ENCODE measurements at places on chromosomes 11 and 22. TPM values are rescaled to one million over a fixed set of nuclear protein-coding genes. Genes with fewer than 3 reads are reported as not detected.

DNA sequence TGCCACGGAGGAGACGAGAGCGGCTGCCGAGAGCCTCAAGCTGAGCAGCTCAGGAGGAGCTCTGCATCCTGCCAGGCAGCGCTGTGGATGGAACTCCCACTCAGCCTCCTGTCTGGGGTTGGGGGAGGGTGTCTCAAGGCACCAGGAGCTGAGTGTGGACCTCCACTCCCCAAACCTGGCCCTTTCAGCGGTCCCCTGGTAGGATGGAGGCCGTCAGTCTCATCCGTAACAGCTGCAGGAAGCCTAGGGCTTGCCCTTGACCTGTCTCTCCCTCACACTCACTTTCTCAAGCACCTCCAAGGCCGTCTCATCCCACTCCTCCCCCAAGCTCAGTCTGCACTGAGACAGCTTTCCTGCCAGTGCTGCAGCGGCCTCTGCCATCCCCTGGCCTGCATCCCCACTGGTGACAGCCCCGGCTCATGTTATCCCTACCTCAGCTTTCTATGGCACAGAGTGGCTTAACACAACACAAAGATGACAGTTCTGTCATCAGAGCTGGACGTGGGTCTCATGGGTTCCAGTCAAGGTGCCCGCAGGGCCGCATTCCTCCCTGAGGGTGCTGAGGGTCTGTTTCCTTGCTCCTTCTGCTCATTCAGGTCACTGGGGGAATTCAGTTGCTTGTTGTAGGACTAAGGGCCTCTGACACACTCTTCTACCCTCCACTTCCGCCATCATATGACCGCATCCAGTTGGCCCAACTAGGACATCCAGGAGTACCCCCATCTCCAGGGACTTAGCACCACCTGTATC lies 341.9 kb upstream of the B3GAT1 start:
- DNase-seq = no peak

DNA sequence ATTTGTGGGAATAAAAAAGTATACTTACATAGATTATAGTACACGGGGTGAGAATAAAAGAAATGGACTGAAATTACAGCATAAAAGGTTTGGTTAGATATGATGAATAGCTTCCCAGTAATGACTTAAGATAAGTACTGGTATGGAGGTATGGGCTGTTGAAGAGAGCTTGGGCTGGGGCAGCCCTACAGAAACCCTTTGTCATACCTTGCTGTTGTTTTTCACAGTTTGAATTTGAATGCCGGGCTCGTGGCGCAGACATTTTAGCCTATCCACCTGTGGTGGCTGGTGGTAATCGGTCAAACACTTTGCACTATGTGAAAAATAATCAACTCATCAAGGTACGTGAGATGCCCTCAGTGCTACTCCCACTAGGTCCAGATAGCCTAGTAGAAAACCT lies 42.3 kb upstream of the RBX1 start:
- no peak for DNase-seq

GRCh38 chr11:114262681-114263512 lies 33.3 kb upstream of the NNMT start:
- DNase-seq = no peak

Gene ZNF280B
- 5.4 TPM for polyA plus RNA-seq

- no peak for DNase-seq
Observed at GRCh38 chr22:26941896-26942636, 284.7 kb downstream of the MIAT start.

Gene OR5P2
- polyA plus RNA-seq = not detected

DNA sequence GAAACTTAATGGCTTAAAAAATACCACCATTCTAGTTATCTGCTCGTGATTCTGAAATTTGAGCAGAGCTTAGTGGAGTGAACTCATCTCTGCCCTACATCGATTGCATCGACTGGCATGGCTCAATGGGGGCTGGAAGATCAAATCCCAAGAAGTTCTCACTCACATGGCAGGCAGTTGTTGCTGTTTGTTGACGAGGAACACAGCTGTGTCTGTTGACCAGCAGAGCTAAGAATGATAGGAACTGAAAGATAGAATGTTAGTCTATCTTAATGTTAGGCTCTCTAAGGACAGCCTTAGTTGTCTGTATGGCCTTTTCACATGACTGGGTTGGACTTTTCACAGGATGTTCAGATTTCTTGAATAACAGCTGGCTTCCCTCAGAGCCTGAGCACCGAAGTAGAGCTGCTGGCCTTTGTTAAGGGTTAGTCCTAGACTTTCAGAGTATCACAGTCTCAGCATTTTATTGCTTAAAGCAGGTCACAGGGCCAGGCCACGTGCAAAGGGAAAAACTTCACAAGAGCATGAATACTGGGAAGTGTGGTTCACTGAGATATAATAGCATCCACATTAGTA lies 31.6 kb upstream of the IZUMO1R start:
- peak; percentile 18 for DNase-seq

DNA sequence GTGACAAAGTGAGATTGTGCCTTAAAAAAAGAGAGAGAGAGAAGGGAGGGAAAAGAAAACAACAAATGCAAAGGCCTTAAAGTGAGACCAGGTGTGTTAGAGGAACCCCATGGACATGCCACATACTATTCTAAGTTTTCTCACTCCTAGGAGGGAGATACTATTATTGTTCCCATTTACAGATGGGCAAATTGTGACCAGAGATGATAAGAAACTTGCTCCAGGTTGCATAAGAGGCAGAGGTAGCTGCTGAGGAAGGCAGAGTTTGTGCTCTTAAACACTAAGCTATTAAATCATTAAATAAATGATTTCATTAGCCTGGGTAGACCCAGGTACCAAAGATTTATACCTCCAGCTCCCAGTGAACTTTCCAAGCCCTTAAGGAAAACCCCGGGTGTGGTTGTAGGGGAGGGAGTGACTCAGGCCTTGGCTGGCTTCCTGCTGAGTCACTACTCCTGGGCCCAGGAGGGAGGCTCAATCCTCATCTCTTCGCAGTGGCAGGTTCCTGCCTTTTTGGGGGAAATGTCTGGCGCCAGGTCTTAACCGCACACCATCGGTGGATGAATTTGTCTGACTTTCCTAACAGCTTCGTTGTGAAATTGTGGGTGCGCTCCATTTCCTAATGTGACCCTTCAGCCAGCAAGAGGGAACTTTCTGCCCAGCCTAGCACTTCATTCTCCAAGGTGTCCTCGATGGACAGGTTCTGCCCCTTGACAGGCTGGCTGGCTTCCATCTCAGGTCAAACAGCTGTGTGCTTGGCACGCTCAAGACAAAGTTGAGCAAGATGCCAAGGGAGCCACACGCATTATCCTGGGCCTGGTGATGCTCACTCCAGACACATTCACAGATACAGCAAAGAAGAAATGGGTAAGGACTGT lies 33.4 kb upstream of the PTPRJ start:
- no peak for DNase-seq

DNA sequence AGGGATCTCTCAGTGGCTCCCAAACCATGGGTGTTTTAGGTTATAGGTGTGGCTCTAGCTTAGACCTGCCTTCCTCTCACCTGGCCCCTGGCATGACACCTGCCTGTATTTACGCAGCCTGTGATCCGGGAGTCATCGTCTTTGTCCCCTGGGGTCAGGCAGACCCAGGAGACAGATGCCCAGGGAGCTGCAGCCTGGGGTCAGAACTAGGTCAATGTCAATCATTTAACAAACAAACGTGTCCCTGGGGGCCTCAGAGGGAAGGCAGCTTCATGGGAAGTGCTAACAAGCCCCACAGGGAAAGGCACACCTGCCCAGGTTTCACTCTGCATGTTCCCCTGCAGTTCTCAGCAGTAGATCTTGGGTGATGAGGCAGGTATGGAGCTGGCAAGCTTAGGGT lies 12.0 kb downstream of the BACE1-AS start:
- DNase-seq = no peak

- DNase-seq = no peak
Observed at GRCh38 chr11:25183411-25183810, 686.6 kb downstream of the LUZP2 start.

- DNase-seq = no peak
Observed at GRCh38 chr11:116263770-116264169, 509.0 kb downstream of the BUD13 start.

Gene KRTAP5-2
- polyA plus RNA-seq = 0.13 TPM

DNA sequence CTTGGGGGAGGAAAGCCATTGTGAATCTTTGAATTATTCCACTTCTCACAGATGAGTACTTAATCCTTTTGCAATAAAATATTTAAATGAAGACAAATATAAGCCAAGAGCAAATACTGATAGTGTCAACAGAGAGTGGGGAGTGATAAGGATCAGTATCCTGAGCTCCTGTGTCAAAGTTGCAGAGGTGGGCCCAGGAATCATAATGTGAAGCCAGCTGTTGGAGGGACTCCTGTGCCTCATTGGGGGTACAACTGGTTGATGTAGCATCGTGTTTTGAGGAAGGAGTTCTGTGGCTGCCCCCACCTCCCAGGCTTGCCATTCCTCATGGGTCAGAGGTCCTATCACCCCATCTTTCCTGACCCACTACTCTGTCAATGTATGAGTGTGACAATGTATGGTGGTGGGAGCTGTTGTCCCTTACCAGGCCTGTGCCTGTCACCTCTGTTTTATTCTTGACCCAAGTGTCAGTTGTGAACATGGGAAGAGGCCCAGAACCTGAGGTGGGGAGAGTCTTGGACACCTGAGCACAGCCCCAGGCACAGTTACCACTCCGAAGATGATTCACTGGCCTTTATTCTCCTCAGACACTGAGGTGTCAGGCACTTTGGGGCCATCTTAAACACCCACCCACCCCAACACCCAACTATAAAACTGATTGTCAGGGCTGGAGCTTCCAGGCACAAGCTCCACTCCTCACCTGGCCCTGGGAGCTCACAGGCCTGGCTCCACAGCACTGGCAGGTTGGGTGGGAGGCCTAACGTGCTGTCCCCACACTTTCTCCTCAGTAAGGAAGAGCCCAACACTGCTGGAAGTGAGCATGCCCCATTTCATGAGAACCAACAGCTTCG lies 38.4 kb downstream of the KCNQ1OT1 start:
- DNase-seq = no peak

Gene TSSK2
- not detected for polyA plus RNA-seq

DNA sequence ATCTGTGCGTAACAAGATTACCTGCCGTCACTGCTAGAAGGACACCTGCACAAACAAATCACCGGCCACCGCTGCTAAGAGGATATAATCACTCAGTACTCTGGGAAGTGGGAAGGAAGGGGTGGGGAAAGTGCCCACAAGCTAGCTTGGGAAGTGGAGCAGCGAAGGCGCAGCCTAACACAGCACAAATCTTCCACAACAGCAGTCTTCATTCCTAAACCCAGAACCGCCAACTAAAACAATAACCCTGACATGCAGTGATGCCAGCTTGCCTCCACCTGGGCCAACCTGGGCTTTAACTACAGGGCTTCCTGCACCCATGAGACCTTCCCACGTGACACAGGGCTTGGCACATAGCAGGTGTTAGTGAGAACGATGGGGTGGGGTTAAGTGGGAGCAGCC lies 5.1 kb downstream of the DGCR2 start:
- DNase-seq = no peak

Gene RCOR2
- polyA plus RNA-seq = 11.4 TPM

Gene TMEM86A
- 9.2 TPM for polyA plus RNA-seq
